AG10803 (cell line): ENCODE measurements at places on chromosomes 13 and 19.

- no peak for DNase-seq
Observed at GRCh38 chr19:38250821-38251563, 5.2 kb downstream of the PPP1R14A start.

DNA sequence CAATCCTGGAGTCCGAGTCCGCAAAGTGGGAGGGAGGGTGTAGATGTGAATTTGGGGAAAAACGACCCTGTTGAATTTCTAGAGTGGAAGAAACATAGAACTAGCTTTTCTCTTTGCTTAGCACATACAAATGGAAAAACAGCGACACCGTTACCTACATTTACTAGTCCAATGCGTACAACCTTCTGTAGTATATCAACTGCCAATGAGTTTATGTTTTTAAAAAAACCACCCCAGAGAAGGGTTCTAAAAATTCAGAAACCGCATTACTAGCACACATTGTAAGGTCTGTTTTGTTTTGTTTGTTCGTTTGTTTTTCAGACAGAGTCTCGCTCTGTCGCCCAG lies 332 bp upstream of the SUPT20H start:
- DNase-seq: no peak

- DNase-seq: peak; percentile 56
Observed at GRCh38 chr13:29847501-29847983, 2.9 kb downstream of the UBL3 start.

- DNase-seq: no peak
Observed at GRCh38 chr19:15313649-15314279, 18.6 kb downstream of the BRD4 start.

DNA sequence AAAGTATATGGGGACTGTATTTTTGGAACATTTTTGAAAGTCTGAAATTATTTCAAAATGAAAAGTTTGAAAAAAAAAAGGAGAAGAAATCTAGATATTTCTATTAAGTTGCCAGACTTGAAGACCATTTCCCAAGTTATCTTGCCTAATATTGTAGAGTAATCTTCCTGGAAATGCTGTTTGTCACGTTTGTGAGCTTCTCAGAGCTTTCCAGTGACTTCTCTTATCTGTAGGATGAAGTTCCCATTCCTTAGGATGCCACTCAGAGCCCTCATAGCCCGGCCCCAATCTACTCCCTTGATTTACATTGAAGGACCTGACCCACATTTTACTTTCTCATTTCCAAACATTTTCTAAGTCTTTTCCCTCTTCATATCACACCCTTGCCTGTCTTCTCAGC lies 23.6 kb downstream of the CEACAM8 start:
- DNase-seq: no peak

DNA sequence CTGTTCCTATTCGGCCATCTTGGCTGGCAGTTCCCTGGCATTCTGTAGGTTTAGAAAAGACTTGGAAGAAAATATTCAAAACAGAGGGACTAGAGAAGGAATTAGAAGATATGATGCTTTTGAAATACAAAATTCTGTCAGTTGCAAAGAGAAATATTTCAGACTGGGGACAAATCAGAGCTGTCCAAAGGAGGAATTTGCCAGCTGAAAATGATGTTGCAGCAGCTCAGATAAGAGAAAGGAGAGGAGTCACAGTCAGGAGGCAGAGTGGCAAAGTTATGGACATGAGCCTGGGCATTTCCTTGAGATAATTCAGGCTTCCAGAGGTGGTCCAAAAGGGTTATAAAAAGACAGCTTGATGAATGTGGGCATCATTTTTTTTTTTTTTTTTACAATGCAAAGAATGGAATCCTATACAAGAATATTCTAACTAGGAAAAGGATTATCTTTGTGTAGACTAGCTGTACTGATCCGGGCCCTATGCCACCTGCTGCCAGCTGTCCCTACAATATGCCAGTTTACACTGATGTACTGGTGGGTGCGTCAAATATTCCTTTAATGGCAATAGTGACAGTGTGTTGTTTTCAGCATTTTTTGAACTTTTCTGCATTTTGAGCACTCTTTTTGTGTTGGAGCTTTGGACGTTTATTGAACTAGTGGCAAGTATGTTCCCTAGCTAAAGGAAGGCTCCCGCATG lies 31.8 kb upstream of the CBY2 start:
- DNase-seq: no peak

- no peak for DNase-seq
Observed at GRCh38 chr13:99299920-99300341, 7.3 kb downstream of the GPR183 start.

DNA sequence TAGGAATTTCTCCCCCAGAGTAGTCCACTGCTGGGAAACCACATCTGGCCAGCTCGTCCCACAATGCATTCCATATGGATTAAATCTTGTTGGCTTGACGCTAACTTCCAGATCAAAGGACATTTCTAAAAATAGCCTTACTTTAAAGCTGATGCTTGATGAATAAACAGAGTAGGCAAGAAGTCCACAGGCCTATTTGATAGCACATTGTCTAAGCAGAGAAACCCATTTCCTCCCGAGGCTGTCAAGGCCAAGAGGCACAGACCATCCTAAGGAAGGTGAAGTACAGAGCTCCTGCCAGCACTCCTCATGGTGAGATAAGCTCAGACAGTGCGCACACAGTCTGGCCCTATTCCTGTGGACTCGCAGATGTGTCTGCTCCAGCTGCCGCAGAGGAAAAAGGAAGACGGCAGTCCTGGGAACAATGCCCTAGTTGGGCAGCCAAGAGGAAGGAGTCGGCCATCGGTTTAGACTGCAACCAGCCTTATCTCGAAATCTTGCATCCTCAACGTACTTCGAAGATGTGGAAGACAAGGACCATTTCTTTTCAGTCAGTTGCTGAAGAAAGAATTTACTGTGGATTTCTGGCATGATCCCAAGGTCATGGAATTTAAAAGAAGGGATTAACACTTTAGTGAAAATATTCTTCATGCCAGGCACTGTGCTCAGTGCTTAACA lies 156.8 kb downstream of the RGCC start:
- peak; percentile 96 for DNase-seq

GRCh38 chr19:7926021-7926726 lies at the start of gene CTXN1:
Gene CTXN1 (minus strand): TSS chr19:7926135. CDS start chr19:7925538, 597 bp downstream.
- peak; percentile 31 for DNase-seq

- no peak for DNase-seq
Observed at GRCh38 chr13:79860791-79861190, 379.8 kb downstream of the NDFIP2 start.

DNA sequence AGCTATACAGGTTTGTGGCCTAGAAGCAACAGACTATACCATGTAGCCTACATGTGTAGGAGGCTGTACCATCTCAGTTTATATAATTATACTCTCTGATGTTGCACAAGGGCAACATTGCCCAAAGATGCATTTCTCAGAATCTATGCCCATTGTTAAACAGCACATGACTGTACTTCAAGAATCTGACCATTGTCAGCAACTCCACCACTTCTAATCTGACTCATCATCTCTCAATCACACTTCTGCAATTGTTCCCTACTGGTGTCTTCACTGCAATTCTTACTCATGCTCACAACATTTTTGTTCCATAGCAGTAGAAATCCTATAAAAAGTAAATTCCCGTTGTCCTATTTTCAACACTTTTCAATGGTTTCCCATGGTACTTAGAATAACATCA lies 63.9 kb upstream of the ATXN8OS start:
- DNase-seq: no peak

DNA sequence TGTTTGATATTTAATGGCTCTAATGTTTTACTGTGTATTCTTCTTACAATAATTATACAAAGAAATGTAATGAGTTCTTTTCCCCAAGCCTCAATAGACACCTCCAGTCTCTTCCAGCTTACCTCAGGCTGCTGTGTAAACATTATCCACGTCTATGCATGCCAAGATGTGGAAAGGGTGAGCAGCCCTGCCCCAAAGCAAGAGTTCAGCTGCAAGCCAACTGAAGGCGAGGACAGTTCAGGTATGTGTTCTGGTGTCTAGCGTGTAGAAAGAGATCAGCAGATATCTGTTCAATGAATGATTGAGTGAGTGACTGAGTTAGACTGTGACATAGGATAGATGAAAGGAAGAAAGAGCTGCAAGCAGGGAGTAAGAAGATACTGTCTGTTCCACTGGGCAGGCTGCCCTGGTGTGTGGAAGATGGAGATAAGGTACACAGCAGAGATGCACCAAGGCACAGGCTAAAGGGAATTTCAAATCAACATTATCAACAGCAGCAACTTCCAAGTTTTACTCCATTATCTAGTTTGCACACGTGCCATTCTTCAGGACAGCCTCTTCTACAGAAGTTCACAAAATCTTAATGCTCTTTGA lies 66.0 kb downstream of the LATS2 start:
- no peak for DNase-seq

- no peak for DNase-seq
Observed at GRCh38 chr19:48760504-48761205, 5.3 kb downstream of the FGF21 start.

DNA sequence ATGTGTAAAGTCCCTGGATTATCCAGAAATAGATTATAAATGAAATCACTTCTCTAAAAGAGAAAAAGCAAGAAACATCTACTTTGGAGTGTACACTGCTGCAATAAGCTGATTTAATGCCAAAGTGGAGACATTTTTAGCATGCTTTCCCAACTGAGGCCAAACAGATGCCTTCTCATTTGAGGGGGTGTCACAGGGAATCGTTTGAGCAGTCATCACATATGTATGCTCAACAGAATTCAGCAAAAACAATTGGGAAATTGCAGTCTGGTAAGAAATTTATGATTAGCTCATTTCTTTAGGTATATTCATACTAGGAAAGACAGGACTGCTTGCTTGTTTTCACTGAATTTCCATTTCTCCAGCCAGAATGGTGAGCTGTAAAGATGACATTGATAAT lies 27.3 kb upstream of the TPP2 start:
- peak; percentile 85 for DNase-seq

GRCh38 chr19:16366433-16367260 lies 42.0 kb downstream of the KLF2 start:
- DNase-seq: no peak
